ENCODE measurements at places on chromosomes 5 and 9. TPM values are rescaled to one million over a fixed set of nuclear protein-coding genes. Genes with fewer than 3 reads are reported as not detected.

DNA sequence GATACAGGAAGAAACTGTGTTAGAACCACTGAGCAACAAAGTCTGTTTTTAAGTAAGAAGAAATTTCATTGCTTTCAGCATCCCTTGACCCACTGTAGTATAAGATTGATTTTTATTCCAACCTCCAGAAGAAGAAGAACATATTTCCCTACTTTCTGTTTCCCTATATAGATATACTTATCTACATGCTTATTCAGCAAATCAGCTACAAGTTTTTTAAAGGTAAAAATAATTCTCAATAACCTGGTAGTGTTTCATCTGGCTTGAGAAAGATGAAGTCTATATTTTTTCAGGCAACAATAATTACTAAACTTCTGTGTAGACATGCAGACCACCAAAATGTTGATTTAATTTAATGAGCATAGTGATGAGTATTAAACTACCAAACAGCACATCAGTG lies 201.0 kb downstream of the OSTF1 start:
- H3K4me1 ChIP-seq = no peaks in the 10 kb centered on the region
- H3K4me3 ChIP-seq = no peak overlapping the region
- H3K27me3 ChIP-seq = no peaks in the 10 kb centered on the region
- DNase-seq = no peak
- H3K36me3 ChIP-seq = no peaks in the 10 kb centered on the region

GRCh38 chr9:99438596-99438995 lies 216.5 kb downstream of the SEC61B start:
- no peaks in the 10 kb centered on the region for H3K4me1 ChIP-seq
- no peak for DNase-seq
- H3K36me3 ChIP-seq = no peaks in the 10 kb centered on the region
- no peak overlapping the region for H3K4me3 ChIP-seq

DNA sequence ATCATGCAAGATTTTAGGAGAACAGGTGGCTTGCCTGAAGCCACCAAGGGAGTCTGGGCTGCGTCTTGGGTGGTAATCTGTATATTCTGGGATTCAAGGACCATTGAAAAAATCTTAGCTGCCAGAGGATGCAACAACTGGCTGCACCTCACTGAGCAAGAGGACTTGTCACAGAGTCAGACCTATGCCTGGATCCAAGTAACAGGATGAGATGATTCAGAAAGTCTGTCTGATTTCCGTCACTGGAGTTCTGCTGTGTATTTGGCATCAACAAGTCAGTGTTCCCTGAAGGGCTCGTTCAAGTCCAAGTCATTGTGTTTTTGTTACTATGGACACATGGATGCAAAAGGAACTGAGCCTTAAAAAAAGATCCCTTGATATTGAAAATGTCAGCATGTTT lies 37.8 kb upstream of the CARTPT start:
- no peak overlapping the region for H3K27ac ChIP-seq
- H3K4me1 ChIP-seq = no peaks in the 10 kb centered on the region
- H3K27me3 ChIP-seq = no peaks in the 10 kb centered on the region
- no peak for DNase-seq
- no peaks in the 10 kb centered on the region for H3K36me3 ChIP-seq
- H3K4me3 ChIP-seq = no peak overlapping the region

- DNase-seq = peak; percentile 90
- H3K27ac ChIP-seq = peak overlapping the region; percentile 91
- peaks cover 6% of the 10 kb centered on the region for H3K4me1 ChIP-seq
- no peaks in the 10 kb centered on the region for H3K36me3 ChIP-seq
- H3K27me3 ChIP-seq = no peaks in the 10 kb centered on the region
These were observed 14.3 kb upstream of the GPX3 start for GRCh38 chr5:151005950-151006576.

Gene ENTREP1
- total RNA-seq = 4.2 TPM

DNA sequence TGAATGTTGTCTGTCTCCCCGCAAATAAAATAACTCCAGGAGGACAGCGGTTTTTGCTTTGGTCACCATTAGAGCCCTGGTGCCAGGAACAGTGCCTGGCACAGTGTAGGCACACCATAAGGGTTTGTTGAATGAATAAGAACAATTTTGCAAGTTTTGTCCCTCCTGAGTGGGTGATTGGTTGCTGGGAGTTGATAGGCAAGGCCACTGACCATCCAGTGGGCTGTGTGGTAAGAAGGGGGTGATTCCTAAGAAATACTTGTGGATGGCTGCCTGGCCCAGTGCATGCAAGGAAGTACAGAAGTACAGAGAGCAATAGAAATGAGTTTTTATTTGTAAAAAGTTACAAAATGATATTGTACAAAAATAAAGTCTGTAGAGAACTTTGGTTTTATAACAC lies 27.5 kb downstream of the GDNF start:
- no peaks in the 10 kb centered on the region for H3K36me3 ChIP-seq
- no peaks in the 10 kb centered on the region for H3K27me3 ChIP-seq
- no peaks in the 10 kb centered on the region for H3K4me1 ChIP-seq
- no peak overlapping the region for H3K4me3 ChIP-seq

GRCh38 chr5:137945825-137946224 lies 56.6 kb downstream of the PKD2L2 start:
- DNase-seq = no peak
- no peaks in the 10 kb centered on the region for H3K36me3 ChIP-seq
- no peaks in the 10 kb centered on the region for H3K4me1 ChIP-seq
- H3K4me3 ChIP-seq = no peak overlapping the region

Data from tibial nerve (tissue), 4 donors.